ENCODE measurements at places on chromosomes 11 and 22.

DNA sequence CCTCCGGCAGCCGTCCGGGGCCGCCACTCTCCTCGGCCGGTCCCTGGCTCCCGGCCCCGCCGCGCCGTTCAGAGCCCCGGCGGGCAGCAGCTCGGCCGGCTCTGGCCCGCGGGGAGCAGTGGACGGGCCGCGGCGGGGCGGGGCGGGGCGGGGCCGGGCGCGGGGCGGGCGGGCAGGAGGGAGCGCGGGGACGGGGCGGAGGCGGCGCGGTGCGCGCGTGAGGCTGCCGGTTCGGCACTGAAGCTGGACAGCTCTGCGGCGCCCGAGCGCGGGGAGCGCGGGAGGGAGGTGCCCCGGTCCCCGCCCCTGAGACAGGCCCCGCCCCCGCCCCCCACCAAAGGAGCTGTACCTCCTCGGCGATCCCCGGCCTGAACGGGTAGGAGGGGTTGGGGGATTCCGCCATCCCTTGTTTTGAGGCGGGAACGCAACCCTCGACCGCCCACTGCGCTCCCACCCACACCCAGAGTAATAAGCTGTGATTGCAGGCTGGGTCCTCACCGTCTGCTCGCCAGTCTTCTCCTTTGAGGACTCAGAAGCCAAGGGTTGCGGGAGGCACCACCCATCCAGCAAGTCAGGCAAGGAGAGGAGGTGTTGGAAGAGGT lies at the start of gene DRD2:
TSS of gene DRD2 (minus strand) at position 239 of the 602 bp plus-strand sequence. CDS start 50,747 bp downstream, outside the sequence.
- no peak for DNase-seq

DNA sequence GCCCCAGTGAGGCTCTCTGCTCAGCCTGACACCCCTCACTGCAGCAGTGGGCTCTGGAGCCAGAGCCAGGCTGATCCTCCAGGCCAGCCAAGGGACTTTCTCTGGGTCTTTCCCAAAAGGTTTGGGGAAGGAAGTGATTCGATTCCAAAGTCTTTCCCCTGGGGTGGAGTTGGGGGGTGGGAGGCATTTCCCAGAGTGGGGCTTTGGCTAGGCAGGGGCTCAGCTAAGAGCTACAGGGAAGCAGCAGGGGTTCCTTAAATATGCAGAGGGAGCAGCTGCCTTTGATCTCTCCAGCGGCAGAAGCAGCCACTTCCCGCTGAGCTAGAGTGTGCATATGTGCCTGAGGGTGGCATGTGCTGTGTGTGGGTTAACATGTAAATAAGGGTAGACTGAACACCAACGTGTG lies 192.9 kb downstream of the INSC start:
- DNase-seq = no peak

DNA sequence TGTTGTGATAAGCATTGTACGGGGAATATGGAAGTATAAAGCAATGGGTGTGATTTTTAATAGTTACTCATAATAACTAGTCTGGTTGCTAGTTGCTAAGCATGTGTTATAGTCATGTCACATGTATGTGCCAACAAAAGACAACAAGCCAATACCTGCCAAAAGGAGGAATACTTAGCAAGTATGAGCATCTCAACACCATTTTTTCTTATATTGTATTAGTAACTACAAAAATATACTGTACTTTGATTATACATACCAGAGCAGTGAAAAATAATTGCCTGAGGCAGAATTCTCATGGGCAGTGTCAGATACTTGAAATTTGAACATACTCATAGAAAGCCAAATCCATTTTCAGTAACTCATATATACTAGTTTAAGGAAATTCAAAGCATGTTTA lies 62.4 kb upstream of the ALKBH3 start:
- no peak for DNase-seq

- peak; percentile 39 for DNase-seq
Observed at GRCh38 chr11:65744026-65744698, 23.6 kb upstream of the RNASEH2C start.

DNA sequence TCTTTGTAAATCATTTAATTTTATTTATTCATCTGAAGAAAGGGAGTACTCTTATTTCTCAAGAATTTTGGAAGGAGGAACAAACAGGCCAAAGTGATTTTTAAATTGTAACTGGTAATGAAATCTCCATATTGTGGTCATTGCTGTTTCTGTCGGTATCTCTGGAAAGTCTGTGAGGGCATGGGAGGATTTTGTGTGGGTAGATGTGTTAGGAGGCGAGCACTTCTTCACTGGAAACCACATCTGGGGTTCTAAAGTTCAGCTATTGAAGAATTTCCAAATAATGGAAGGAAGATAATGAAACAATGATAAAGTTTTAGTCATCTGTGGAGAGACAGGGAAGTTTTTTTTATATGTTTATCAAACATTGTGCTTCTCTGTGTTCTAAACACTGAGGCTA lies 6.6 kb downstream of the TRIM34 start:
- no peak for DNase-seq

DNA sequence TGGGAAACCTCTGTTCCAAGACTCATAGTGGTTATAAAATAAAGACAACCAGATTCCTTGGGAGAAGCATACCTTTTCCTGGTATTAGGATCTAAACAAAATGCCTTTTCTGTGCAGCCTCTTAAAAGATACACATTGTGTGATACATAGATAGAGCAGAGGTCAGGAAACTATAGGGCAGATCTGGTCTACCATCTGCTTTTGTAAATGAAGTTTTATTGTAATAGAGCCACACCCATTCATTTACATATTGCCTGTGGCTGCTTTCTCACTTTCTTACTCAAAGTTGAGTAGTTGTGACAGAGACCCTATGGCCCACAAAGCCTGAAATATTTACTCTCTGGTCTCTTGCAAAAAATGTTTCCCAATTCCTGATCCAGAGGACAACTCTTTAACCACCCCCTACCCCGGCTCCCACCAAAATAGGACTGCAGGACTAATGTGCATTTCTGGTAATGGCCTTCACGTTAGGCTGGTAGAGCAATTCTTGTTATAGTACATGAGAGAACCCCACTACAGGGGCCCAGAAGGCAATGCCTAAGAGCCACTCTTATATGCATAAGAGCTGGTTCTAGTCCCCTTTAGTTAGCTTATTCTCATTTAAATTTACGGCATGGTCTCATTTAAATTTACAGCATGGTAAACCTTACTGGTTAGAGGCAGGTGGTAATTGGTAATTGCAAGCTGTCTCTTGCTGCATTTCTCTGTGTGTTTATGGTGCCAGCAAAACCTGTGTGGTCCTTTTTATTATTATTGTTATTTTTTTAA lies 76.8 kb upstream of the YWHAH start:
- DNase-seq = no peak

DNA sequence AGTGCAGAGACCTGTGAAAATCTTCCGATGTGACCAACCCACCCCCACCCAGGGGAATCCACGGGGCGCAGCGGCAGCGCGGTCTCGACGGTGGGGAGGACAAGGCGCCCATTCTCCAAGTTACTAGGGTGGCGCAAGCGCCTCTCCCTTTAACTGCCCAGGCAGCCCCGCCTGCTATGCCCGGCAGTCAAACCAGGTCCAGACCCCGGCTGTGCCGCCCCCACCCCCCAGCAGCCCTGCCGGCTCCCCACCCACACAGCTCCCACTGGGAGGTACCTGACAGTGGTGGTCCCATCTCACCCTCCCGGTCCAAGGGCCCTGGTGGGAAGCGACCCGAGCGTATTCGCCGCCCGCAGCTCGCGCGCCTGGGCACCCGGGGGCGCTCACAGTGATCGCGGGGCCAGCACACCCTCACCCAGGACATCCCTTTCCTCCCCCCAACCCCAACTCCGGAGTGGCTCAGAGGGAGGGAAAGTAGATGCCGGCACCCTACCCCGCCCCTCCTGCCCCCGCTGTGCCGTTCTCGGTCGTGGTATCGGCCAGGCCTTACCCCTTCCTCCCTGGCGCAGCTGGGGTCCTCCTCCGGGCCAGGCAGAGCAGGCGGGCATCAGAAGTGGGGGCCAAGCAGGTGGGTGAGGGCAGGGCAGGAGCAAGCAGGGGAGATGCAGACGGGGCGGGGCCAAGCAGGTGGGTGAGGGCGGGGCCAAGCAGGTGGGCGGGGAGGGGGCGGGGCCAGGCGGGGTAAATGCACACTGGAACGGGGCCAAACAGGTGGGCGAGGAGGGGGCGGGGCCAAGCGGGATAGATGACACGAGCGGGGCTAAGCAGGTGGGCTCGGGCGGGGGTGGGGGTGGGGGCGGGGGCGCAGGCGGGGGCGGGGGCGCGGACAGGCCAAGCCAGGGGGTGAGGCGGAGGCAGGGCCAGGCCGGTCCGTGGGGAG lies at the start of gene TRPM5:
TSS of gene TRPM5 (minus strand) at position 634 of the 940 bp plus-strand sequence. CDS start 21,478 bp downstream, outside the sequence.
- DNase-seq = no peak

GRCh38 chr22:42717197-42717928 lies 3.3 kb downstream of the A4GALT start:
- no peak for DNase-seq

DNA sequence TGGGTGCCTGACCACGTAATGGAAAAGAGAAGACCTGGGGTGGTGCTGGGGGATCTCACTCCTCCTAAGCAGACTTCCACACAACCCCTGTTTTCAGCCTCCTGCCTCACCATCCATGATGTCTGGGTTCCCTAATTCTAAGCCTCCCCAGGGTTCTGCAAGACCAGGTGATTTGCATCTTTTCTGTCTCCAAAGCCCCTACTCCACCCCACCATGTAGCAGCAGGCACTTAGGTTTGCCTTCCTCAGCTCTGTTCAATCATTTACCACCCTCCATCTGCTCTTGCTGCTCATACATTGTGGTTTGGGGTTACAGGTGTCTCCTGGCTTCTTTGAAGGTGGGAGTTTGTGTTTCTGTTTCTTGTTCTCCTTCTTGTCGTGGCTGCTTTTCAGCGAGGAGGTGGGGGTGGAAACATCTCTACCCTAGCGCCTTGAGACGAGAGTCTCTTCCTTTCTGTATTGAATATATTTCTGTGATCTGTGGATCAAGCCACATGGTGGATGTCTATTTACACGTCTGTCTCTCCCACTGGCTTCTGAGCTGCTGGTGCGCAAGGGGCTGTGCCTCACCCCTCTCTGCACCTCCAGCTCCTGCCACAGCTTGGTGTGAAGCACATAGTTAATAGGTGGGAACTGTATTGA lies 6.6 kb upstream of the SSTR3 start:
- no peak for DNase-seq

DNA sequence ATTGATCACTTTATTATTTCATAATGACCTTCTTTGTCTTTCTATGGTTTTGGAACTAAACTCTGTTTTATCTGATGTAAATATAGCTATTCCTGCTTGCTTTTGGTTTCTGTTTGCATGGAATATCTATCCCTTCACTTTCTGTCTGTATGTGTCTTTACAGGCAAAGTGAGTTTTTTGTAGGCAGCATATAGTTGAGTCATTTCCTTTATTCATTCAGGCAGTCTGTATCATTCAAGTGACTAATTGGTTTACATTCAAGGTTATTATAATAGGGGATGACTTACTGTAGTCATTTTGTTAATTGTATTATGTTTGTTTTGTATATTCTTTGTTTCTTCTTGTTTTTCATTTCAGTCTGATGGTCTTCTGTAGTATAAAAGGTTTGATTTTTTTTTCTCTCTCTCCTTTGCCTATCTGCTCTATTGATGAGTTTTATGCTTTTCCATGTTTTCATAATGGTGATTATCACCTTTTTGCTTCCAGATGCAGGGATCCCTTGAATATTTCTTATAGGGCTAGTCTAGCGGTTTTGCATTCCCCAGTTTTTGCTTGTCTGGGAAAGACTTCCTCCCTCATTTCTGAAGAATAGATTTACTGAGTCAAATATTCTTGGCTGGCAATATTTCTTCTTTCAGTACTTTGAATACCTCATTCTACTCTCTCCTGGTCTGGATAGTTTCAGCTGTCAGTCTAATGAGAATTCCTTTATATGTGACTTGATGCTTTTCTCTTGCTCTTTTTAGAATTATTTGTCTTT lies 50.4 kb downstream of the GDPD4 start:
- no peak for DNase-seq

Measured in cerebellar cortex (tissue), 1 donor.